DMS153 (cell line): ENCODE measurements at places on chromosomes 11 and 22.

GRCh38 chr11:14892577-14892976 lies 546 bp upstream of the CYP2R1 start:
- no peak for DNase-seq

DNA sequence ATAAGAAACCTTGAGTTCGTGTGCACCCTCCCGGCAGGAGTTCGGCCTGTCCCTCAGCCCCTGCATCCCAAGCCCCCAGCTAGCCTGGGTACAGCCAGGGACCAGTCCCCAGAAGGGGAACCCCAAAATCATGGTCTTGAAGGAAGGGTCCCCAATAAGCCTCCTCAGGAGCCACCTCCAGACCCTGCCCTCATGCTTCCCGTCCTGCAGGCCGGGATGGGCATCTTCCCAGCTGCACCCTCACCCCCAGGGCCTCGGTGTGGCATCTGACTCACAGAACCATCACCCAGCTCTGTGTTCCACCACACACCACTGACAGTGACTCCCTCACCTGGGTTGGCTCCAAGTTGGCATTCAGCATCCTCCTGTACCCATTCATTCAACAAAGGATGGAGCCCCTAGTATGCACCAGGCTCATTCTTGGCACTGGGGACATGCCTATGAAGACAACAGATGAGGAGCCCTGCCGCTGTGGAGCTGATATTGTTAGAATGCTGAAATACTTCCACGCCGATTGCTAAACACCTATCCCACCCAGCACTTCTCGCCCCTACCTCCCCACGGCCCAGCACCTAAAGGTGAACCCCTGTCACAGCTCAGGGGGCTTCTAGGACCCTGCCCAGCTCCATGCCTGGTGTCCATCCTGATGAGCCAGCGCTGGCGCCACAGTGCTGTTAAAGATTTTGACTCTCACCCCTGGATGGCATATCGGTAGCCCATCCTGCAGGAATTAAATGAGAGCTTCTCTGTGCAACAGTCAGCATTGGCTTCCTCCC lies 77.8 kb downstream of the BUD13 start:
- DNase-seq: no peak

DNA sequence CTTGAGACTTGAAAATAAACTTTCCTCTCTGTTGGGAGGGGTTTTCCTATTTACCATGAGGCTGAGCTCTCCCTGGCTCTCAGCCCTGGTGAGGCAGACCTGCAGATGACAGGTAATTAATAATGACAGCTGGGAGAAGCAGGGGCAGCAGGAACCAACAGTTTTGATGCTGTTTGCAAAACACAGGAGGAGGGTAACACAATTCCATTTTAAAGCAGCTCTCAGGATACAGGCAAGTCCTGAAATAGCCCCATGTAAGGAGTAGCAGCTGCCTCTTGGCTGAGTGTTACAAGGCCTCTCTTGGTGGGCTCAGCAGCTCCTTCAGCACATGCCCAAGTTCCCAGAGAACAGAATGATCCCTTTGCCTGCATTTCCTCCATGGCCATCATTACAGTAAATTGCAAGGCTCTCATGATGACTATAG lies 13.3 kb downstream of the PARVA start:
- no peak for DNase-seq

GRCh38 chr11:117483372-117483771 lies 155.7 kb downstream of the CEP164 start:
- no peak for DNase-seq

- no peak for DNase-seq
Observed at GRCh38 chr22:38718414-38718813, 12.7 kb downstream of the GTPBP1 start.

GRCh38 chr22:42639541-42640241 lies 710 bp downstream of the ATP5MGL start:
- DNase-seq: no peak

DNA sequence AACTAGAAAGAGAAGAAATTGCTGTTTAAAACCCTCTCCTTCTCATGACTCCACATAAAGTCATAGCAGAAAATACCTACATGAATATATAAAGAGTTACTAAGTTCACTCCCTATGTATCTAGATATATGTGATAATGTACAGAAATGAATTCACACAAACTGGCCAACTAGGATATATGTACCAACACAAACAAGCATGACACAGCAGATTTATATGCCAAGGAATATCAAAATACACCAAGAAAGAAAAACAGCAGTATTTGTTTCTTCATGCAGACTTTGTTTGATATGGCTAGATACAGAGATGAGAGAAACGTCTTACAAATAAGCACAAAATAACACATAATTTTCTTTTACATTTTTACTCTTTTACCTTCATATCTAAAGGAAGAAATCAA lies 1.8 kb downstream of the OR51G1 start:
- DNase-seq: no peak

- no peak for DNase-seq
Observed at GRCh38 chr11:122269824-122270223, 153.8 kb upstream of the BLID start.

GRCh38 chr11:7490054-7490453 lies 4.7 kb downstream of the OLFML1 start:
- no peak for DNase-seq

DNA sequence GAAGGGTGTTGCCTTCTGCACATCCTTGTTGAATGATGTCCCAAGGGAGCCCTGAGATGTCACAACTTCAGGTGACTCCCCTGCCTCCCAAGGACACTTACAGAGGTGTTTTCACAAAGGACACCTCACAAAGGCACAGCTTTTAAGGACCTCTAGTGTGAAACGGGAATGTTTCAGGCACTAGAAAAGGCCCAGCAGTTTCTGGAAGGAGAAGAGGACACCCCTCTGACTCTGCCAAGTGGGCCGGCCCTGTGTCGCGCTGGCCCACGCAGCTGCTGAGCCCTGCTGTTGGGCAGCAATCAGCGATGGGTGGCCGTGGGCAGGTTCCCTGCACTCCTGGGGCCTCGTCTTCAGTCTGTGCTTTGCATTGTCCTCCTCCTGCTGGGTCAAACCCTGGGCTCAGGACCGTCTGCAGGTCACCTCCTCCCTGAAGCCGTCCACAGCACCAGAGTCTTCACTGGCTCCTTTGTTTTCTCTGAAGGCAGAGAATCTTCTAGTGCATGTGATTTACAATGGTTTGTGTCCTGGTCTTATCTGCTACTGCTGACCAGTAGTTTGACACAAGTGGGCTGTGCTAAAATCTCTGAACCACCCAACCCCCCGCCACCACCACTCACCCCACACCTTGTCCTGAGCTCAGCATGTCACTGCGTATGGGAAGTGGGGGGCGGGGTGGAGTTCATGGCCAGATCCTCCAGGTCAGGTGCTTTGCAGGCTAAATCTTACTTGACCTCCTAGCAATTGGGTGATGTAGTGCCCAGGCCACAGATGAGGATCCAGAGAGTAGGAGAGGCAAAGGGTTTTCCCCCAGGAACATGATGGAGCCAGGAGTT lies 3.2 kb downstream of the LINC01488 start:
- DNase-seq: no peak

- DNase-seq: peak; percentile 47
Observed at GRCh38 chr11:57567515-57568329, at the start of gene UBE2L6. Gene UBE2L6 (minus strand): TSS chr11:57567672. CDS start chr11:57567611, 61 bp downstream.

- no peak for DNase-seq
Observed at GRCh38 chr22:16965083-16965482, 42.9 kb downstream of the GAB4 start.
